ENCODE measurements at places on chromosomes 3 and 15.

GRCh38 chr3:166453478-166453877 lies 616.3 kb upstream of the BCHE start:
- DNase-seq: no peak

- no peak for DNase-seq
Observed at GRCh38 chr15:63677778-63678177, 80.6 kb downstream of the FBXL22 start.

DNA sequence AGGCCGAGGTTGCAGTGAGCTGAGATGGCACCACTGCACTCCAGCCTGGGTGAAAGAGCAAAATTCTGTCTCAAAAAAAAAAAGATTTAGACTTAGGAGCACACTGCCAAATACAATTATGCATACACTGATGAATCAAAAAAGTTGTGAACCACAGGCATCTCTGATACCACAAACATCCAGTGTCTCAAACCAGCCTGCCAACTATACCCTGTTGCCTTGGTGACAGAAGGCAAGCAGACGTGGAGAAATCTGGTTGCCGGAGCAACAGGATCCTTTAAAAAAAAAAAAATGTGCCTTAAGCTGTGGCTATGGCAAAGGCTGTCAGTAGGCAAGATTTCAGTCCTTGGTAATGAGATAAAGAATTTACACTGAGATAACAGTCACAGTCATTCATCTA lies 202.3 kb downstream of the NEK10 start:
- no peak for DNase-seq

GRCh38 chr3:131960324-131960723 lies 74.5 kb downstream of the CPNE4 start:
- no peak for DNase-seq

- DNase-seq: peak; percentile 0
Observed at GRCh38 chr15:38134252-38134651, 118.4 kb upstream of the SPRED1 start.

DNA sequence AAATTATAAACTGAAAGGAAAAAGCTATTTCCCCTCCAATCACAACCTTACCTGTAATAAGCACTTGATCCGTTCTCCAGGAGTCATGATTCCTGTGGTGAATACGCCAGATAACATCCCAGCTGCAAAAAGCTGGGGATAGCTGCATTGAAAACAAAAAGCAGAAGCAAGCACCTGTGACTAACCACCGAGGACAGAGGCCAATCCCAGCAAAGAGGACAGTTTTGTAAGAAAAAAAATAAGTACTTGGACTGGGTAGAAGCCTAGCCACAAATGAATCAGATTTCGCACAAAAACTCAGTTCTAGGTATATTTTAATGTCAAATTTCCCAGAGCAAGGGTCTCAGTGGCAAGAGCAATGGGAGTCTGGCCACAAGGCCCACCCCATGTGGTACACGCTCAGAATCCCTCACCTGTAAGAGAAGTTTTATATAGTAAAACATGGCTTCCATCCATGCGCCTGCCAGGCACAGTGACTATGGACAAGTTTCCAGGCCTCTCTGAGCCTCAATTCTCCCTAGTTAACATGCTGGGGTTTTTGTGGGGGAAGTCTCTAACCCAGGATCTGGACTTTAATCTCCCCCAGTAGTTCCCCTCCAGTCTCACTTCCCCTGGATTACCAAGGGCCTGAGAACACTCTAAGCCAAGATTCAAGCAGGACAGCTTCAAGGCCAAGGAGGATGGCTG lies 19.2 kb downstream of the SLC25A20 start:
- DNase-seq: no peak

DNA sequence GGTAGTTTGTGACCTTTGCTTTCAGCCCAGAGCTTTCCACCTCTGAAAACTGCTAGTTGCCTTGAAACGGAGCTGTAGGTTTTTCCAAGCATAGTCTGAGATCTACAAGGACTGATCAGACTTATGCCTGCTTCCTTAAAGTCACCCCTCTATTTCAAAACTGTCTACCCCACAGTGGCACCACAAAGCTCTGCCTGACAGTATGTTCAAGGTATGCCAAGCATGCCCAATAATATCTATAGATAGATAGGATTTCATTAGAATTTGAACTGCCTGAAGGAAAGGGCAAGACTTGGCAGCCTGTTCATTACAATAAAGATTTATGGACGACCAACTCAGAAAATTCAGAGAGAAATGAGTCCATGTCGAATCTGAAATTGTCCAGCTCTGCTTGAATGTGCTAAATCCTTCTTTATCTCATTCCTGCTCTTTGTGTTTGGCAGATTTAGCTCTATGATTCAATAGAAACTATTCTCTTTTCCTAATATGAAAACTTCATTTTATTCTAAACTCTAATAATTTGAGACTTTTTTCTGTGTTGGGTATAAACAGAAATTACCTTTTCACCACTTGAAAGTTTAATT lies 227.6 kb upstream of the TBC1D5 start:
- no peak for DNase-seq

- DNase-seq: no peak
Observed at GRCh38 chr15:40142428-40142827, 18.4 kb upstream of the BUB1B start.

- DNase-seq: no peak
Observed at GRCh38 chr15:48413304-48413703, 82.1 kb downstream of the DUT start.

DNA sequence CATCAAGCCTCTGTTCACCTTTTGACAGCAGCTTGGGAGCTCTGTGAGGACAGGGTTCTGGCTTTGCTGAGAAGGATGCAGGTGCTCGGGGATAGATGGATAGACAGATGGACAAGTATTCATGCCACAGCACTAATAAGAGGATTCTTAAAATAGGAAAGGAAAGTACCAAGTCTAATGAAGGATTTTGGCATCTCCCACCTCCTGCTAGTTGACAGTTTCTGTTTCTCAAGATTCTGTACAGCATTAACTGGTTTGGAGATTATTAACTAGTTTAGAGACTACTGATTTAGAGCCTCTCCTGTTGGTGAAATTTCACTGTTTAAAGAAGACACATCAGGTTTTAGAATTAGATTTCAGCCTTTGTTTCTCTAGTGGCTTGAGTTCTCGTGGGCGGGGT lies 152.3 kb downstream of the CACNA1D start:
- DNase-seq: no peak

- no peak for DNase-seq
Observed at GRCh38 chr15:97446138-97446537, 514.4 kb upstream of the ARRDC4 start.

DNA sequence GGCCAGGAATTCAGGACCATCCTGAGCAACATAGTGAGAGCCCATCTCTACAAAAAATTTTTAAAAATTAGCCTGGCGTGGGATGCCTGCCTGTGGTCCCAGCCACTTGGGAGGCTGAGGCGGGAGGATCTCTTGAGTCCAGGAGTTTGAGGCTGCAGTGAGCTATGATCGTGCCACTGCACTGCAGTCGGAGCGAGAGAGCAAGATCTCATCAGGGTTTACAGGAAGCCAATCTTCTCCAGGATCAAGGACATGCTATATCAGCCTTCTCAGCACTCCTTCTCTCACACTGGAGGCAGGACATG lies 451 bp upstream of the STOML1 start:
- DNase-seq: no peak

- DNase-seq: no peak
Observed at GRCh38 chr15:54288049-54288448, 309.8 kb downstream of the UNC13C start.

DNA sequence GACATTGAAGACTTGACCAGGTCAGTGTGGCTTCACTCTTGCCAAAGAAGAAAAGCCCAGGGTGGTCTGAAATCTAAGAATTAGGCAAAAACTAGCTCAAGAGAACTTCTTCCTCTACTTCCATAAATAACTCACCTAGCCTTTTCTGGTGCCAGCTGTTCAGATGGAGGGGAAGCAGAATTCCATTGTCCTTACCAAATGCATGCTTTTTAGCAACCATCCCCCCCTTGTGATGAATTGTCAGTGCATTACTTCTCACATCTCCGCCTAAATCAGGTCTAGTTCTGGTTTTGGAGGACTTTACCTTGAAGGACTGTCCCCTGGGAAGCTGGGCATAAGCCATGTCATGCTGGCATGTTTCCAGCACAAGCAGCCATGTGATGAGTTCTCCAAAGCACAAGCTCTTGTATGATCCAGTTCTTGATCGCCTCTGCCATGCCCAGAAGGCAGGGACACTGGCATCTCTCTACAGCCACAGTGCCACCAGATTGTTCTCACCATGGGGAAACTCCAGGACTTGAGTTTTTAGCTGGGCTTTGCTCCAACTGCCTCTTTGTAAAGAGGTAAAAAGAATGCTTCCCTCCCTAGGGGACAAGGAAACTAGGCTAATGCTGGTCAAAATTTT lies 96.4 kb upstream of the IL12A start:
- peak; percentile 32 for DNase-seq

- no peak for DNase-seq
Observed at GRCh38 chr15:38545179-38545578, 19.4 kb downstream of the RASGRP1 start.

Data from substantia nigra (tissue), 51 donors.